Left ventricle myocardium inferior (tissue), 1 donor: ENCODE measurements at places on chromosomes 16 and 17. TPM values are rescaled to one million over a fixed set of nuclear protein-coding genes. Genes with fewer than 3 reads are reported as not detected.

GRCh38 chr17:18224387-18225120 lies 881 bp upstream of the LLGL1 start:
- peak; percentile 42 for DNase-seq
- no peaks in the 10 kb centered on the region for H3K36me3 ChIP-seq
- no peaks in the 10 kb centered on the region for H3K27me3 ChIP-seq
- peaks cover 22% of the 10 kb centered on the region for H3K4me1 ChIP-seq
- H3K27ac ChIP-seq = peak overlapping the region; percentile 78
- peak overlapping the region; percentile 77 for H3K4me3 ChIP-seq

- no peak overlapping the region for H3K4me3 ChIP-seq
- peaks cover under 1% of the 10 kb centered on the region for H3K4me1 ChIP-seq
- no peaks in the 10 kb centered on the region for H3K27me3 ChIP-seq
- DNase-seq = no peak
- no peak overlapping the region for H3K27ac ChIP-seq
- H3K36me3 ChIP-seq = no peaks in the 10 kb centered on the region
These were observed 21.4 kb upstream of the NF1 start for GRCh38 chr17:31073411-31073810.

GRCh38 chr16:1282324-1282973 lies 26.6 kb downstream of the TPSD1 start:
- no peak overlapping the region for H3K4me3 ChIP-seq
- H3K27ac ChIP-seq = no peak overlapping the region

DNA sequence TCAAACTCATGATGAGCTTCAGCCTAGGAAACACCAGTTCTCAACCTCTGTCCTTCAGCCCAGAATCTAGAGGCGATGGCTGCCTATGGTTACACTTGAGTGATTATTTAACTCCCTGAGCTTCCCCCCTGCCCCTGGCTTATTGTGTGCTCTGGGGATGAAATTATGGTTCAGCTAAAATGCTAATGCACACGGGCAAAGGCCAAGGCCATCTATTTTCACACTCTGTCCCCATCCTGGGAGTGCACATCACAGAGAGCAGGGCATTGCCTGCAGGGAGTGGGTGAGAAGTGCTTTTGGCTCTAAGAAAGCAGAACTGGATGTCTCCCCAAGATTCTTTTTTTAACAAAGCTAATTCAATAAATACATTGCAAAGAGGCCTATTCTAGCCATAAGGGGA lies 21.6 kb upstream of the CACNG5 start:
- H3K36me3 ChIP-seq = no peaks in the 10 kb centered on the region
- peaks cover 47% of the 10 kb centered on the region for H3K27me3 ChIP-seq
- H3K4me1 ChIP-seq = no peaks in the 10 kb centered on the region
- no peak overlapping the region for H3K27ac ChIP-seq
- no peak overlapping the region for H3K4me3 ChIP-seq
- DNase-seq = no peak

- peaks cover 98% of the 10 kb centered on the region for H3K36me3 ChIP-seq
- peaks cover 44% of the 10 kb centered on the region for H3K4me1 ChIP-seq
- no peak overlapping the region for H3K4me3 ChIP-seq
- no peaks in the 10 kb centered on the region for H3K27me3 ChIP-seq
These were observed 22.7 kb downstream of the GGA3 start for GRCh38 chr17:75238684-75239191.

DNA sequence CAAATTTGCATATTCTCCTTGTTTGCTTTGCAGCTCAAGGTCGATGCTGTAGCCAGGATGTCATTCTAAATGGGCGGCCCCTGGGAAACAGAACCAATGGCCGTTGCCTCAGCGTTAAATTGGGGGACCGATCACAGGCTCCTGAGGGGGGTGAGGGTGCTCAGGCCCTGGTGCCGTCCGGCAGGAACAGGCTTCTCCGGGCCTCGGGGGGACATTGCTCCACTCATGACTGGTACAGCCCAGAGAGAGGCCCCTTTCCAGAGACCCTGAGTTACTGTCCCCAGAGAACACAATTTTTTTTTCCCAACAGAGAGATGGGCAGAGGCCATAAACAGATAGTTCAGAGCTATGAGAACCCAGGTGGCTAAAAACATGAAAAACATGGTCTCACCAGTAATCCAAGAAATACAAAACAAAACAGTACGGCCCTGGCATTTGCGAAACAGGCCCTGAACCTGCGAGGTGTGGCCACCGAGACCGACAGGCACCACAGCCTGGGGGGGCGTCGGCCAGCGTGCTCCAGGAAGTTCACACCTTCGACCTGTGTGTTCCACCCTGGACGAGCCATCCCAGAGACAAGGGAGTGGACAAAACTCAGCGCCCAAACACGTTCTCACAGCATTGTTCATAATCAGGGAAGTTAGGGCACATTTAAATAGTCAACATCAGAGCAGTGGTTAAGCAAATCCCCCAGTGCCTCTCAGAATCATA lies 82.8 kb downstream of the METRNL start:
- no peaks in the 10 kb centered on the region for H3K4me1 ChIP-seq
- no peak overlapping the region for H3K4me3 ChIP-seq
- H3K27ac ChIP-seq = no peak overlapping the region
- DNase-seq = no peak
- no peaks in the 10 kb centered on the region for H3K27me3 ChIP-seq

Gene MARCHF10
- not detected for total RNA-seq

Gene TVP23A
- total RNA-seq = 0.22 TPM

Gene MAPT
- 28.6 TPM for total RNA-seq

Gene FN3K
- 79.1 TPM for total RNA-seq
